ENCODE measurements at places on chromosomes 4 and X.

GRCh38 chr4:168797194-168797593 is 212.9 kb downstream of the CBR4 start:
- no peaks in the 10 kb centered on the region for H3K36me3 ChIP-seq
- no peaks in the 10 kb centered on the region for H3K4me1 ChIP-seq
- no peak overlapping the region for H3K4me3 ChIP-seq
- no peak for DNase-seq
- peaks cover 6% of the 10 kb centered on the region for H3K27me3 ChIP-seq

GRCh38 chr4:83065266-83065665 is 30.3 kb downstream of the COPS4 start:
- no peak overlapping the region for H3K4me3 ChIP-seq
- H3K36me3 ChIP-seq, result peaks cover 29% of the 10 kb centered on the region
- H3K4me1 ChIP-seq, result no peaks in the 10 kb centered on the region
- no peak for DNase-seq

GRCh38 chrX:63869506-63869905 is 84.5 kb upstream of the ARHGEF9 start:
- no peaks in the 10 kb centered on the region for H3K36me3 ChIP-seq
- H3K4me1 ChIP-seq, result no peaks in the 10 kb centered on the region
- H3K27ac ChIP-seq, result no peak overlapping the region
- H3K27me3 ChIP-seq, result no peaks in the 10 kb centered on the region
- H3K4me3 ChIP-seq, result no peak overlapping the region

DNA sequence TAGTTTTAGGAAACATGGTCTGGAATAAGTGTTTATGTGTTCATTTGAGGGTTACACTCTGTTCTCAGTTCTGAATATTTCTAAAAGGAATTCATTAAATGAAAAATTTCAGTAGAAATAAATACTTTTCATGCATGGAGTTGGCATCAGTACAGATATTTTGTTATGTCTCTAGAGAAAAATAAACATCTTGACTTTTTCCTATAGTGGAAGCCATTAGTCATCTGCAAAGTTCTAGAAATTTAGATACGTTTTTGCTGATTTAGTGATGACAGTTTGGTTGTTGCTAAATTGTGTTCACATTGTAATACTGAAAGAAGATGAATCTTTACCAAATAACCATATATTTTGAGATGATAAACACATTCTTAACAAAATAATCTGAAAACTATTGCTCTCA is 268.2 kb upstream of the TEX13A start:
- H3K36me3 ChIP-seq, result no peaks in the 10 kb centered on the region
- no peak overlapping the region for H3K27ac ChIP-seq
- no peaks in the 10 kb centered on the region for H3K4me1 ChIP-seq
- no peaks in the 10 kb centered on the region for H3K27me3 ChIP-seq
- H3K4me3 ChIP-seq, result no peak overlapping the region

DNA sequence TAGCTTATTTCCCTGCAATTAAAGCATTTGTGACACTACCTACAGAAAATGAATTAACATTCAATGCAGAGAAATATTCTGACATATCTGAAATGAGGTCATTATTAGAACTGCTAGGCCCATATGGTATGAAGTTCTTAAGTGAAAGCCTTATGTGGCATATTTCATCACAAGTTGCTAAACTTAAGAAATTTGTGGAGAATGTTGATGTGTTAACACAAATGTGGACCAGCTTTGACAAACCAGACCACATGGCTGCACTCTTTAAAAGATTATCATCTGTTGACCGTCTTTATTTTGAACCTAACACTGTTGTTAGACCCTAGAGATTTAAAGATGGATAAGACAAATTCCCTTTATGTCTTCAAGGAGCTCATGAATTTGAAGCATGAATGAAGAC is 1024.1 kb downstream of the RPA4 start:
- no peak overlapping the region for H3K27ac ChIP-seq
- no peaks in the 10 kb centered on the region for H3K36me3 ChIP-seq
- H3K4me1 ChIP-seq, result no peaks in the 10 kb centered on the region
- H3K4me3 ChIP-seq, result no peak overlapping the region

- no peaks in the 10 kb centered on the region for H3K27me3 ChIP-seq
- no peak overlapping the region for H3K4me3 ChIP-seq
- no peak for DNase-seq
- H3K4me1 ChIP-seq, result peaks cover 57% of the 10 kb centered on the region
- no peak overlapping the region for H3K27ac ChIP-seq
Observed at GRCh38 chr4:80141543-80141942, 55.8 kb upstream of the PRDM8 start.

- H3K36me3 ChIP-seq, result no peaks in the 10 kb centered on the region
- H3K27ac ChIP-seq, result no peak overlapping the region
- peaks cover 2% of the 10 kb centered on the region for H3K27me3 ChIP-seq
- no peak for DNase-seq
Observed at GRCh38 chr4:78291277-78291676, 234.2 kb downstream of the FRAS1 start.

GRCh38 chr4:148717988-148718387 is 275.8 kb upstream of the NR3C2 start:
- DNase-seq, result no peak
- no peak overlapping the region for H3K4me3 ChIP-seq
- H3K36me3 ChIP-seq, result no peaks in the 10 kb centered on the region
- no peak overlapping the region for H3K27ac ChIP-seq
- no peaks in the 10 kb centered on the region for H3K4me1 ChIP-seq

GRCh38 chr4:8315435-8316250 is 46.1 kb downstream of the HTRA3 start:
- no peak overlapping the region for H3K27ac ChIP-seq
- H3K27me3 ChIP-seq, result peaks cover 7% of the 10 kb centered on the region
- H3K4me1 ChIP-seq, result no peaks in the 10 kb centered on the region
- no peak overlapping the region for H3K4me3 ChIP-seq

- H3K27me3 ChIP-seq, result no peaks in the 10 kb centered on the region
- H3K4me1 ChIP-seq, result no peaks in the 10 kb centered on the region
- DNase-seq, result no peak
- H3K27ac ChIP-seq, result no peak overlapping the region
- H3K4me3 ChIP-seq, result no peak overlapping the region
- no peaks in the 10 kb centered on the region for H3K36me3 ChIP-seq
Observed at GRCh38 chrX:119147486-119147885, 19.9 kb upstream of the KIAA1210 start.

- H3K27ac ChIP-seq, result no peak overlapping the region
- H3K36me3 ChIP-seq, result no peaks in the 10 kb centered on the region
- H3K4me3 ChIP-seq, result no peak overlapping the region
- DNase-seq, result no peak
- peaks cover 2% of the 10 kb centered on the region for H3K27me3 ChIP-seq
Observed at GRCh38 chr4:168536448-168536847, 39.6 kb downstream of the PALLD start.

DNA sequence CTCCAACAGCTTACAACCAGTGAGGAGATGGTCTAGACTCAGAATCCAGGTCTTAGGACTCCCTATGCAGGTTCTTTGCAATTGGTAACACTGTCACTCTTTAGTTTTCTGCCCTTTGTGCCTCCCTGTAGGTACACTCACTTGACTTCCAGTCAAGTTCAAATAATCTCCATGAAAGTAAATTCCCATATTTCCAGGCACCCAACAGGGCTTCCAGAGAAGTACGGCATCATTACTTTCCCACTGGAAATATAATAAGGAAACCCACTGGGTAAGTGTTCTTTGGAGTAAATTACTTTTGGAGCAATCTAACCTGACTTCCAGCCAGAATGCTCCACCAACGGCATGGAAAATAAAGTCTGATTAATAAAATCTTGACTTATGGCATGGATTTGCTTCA is 338.9 kb downstream of the HNRNPD start:
- no peak overlapping the region for H3K27ac ChIP-seq
- no peak overlapping the region for H3K4me3 ChIP-seq
- peaks cover 15% of the 10 kb centered on the region for H3K27me3 ChIP-seq
- no peaks in the 10 kb centered on the region for H3K4me1 ChIP-seq

DNA sequence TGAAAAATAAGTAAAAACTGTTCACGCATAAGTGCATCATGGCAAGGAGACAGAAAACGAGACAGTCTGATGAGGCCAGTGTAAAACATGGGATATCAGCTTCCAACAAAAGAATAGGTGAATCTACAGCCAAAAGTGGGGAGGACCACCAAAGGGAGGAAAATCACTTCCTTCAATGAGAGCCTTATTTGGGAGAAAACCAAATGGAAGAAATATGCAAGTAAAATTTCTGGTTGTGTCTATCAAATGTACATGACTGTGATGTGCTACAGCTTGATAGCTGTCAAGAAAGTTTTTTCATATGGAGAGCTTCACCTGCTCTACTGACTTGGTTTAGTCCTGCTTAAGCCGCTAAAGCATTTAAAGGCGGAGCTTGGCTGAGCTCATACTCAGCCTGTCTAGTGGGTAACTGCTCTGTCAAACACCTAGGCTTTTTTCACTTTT is 66.2 kb downstream of the MAGEA1 start:
- no peak overlapping the region for H3K4me3 ChIP-seq
- no peaks in the 10 kb centered on the region for H3K36me3 ChIP-seq
- no peak overlapping the region for H3K27ac ChIP-seq
- H3K27me3 ChIP-seq, result peaks cover 6% of the 10 kb centered on the region
- no peaks in the 10 kb centered on the region for H3K4me1 ChIP-seq
- no peak for DNase-seq

DNA sequence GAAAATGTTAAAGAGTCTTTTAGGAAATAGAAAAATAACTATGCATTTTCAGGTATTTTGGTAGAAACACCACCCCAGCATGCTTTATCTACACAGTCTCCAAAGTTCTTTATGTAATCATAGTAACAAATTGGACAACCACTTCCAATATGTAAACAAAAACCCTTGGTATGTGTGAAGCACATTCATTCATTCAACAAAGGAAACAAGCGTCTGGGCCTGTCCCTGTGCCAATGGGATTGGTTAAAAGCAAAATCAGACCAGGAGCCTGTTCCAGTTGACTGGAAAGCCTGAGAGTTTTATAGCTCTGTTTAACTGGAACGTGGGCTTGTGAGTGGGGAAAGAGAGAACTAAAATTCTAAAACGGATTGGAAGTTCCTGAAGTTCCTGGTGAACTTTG is 41.3 kb upstream of the TENM3 start:
- H3K27ac ChIP-seq, result no peak overlapping the region
- no peaks in the 10 kb centered on the region for H3K27me3 ChIP-seq
- no peak overlapping the region for H3K4me3 ChIP-seq
- no peaks in the 10 kb centered on the region for H3K4me1 ChIP-seq
- H3K36me3 ChIP-seq, result no peaks in the 10 kb centered on the region

DNA sequence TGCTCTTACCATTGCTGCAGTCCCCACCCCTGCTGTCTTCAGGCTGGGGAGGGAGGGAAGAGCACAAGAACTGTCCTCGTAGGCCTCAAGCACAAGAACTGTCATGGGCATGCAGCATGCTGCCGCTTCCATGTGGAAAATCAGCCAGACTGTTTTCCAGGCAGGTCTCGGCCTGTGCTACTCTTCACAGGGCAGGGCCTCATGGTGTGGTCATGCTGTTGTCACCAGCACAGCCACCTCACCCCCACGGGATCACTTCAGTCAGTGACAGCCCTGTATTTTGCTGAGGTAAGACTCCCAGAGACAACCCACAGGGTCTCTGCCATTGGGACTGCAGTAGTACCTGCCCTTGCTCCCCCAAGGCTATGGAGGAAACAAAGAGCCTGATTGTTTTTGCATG is 205.3 kb downstream of the NAP1L3 start:
- H3K27me3 ChIP-seq, result no peaks in the 10 kb centered on the region
- H3K4me3 ChIP-seq, result no peak overlapping the region
- no peak for DNase-seq
- no peak overlapping the region for H3K27ac ChIP-seq

DNA sequence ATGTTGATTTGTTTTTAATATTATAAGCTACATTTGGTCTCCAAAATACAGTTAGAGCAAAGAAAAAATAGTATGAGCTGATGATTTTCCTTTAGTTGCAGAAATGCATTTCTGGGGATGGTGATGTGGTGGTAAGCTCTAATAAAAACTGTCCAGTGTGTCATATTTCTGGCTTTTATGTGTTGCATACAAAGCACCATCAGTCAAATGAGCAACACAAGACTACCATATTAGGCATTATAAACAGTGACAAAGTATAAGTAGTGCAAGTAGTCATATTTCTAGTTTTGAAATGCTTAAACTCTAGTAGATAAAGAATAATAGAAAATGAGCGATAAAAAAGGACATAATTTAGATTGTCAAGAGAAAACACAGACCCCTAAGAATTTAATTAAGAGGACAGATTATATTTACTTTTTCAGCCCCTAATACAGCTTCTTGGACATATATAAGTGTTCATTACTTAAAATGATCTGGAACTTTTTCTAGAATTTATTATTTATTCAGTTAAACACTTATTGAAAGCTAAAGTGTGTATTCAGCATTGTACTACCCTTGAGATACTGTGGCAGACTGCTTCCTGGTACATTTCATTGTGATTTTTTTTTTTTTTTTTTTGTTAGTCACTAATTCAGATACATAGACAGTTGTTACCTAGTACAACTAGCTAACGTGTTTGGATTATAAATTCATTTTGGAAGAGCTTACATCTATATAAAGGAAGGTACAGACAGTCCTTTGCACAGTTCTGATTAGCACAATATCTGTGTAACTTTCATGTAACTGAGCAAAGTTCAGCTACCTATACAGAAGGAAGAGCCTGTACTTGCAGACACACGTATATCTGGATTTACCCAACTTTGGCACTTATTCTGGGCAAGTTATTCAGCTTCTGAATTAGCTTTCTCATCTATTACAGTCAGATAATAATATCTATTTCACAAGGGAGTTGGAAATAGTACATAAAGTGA is 22.3 kb downstream of the RAP1GDS1 start:
- H3K27me3 ChIP-seq, result no peaks in the 10 kb centered on the region
- no peak overlapping the region for H3K4me3 ChIP-seq
- H3K27ac ChIP-seq, result no peak overlapping the region

DNA sequence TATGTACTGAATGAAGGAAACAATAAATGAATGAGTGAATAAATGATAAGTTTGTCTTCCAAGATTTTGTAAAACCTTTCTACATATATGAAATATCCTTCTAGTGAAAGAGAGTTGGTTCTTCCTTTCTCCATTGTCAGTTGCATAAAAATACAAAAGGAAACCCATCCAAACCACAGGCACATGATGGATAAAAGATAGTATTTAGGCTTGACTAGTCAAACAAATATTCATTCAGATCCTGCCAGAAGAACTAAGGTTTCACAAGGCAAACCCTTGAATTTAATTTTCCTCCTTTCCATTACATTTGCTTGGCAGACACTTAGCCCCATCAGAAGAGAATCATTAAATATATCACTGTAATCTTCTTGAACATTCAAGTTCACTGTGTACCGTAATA is 208.4 kb downstream of the COL25A1 start:
- H3K4me1 ChIP-seq, result no peaks in the 10 kb centered on the region
- H3K36me3 ChIP-seq, result no peaks in the 10 kb centered on the region
- no peak overlapping the region for H3K4me3 ChIP-seq
- H3K27me3 ChIP-seq, result peaks cover 3% of the 10 kb centered on the region

GRCh38 chr4:98614094-98614493 is 44.3 kb downstream of the TSPAN5 start:
- no peak overlapping the region for H3K27ac ChIP-seq
- H3K4me3 ChIP-seq, result no peak overlapping the region
- H3K4me1 ChIP-seq, result peaks cover 58% of the 10 kb centered on the region
